SHP77 (cell line): ENCODE measurements at places on chromosomes 5 and 9.

- no peak for DNase-seq
Measured at GRCh38 chr9:34957492-34958410, at the start of gene PHF24. Gene PHF24, plus strand, starts transcription at chr9:34958285. Its CDS starts 13,014 bp downstream, at chr9:34971299.

DNA sequence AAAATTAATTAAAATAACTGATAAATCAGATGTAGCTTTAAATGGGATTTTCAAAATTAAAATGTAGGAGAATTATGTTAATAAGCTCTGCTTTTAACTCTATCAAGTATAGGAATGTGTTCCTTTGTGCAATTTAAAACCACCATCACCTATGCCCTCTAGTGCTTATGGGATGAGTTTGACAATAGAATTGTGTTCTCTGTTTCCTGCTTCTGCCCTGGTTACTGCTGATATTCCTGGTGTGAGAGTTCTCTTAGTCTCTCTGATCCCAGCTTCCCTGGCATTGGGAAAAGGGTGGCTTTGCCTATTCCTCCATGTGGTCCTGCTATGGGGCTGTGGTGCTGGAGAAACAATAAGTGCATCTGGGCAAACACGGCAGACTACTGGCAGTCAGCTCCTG is 8.1 kb downstream of the LRRTM2 start:
- DNase-seq, result no peak

DNA sequence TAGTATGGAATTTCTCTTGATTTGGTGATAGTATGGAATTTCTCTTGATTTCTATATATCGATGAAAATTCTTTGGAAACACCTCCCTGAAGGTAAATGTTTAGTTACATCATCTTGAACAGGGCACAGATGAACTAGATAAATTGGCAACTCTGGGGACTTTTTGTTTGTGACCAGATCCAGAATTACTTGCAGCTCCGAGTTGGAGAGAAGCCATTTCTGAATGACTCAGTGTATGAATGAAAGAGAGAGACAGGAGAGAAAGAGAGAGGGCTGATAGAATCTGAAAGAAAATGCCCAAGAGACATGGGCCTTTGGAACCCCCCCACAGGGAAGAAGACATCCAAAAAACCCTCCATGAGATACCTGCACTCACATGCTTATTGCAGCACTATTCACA is 14.1 kb downstream of the TNFSF15 start:
- no peak for DNase-seq

DNA sequence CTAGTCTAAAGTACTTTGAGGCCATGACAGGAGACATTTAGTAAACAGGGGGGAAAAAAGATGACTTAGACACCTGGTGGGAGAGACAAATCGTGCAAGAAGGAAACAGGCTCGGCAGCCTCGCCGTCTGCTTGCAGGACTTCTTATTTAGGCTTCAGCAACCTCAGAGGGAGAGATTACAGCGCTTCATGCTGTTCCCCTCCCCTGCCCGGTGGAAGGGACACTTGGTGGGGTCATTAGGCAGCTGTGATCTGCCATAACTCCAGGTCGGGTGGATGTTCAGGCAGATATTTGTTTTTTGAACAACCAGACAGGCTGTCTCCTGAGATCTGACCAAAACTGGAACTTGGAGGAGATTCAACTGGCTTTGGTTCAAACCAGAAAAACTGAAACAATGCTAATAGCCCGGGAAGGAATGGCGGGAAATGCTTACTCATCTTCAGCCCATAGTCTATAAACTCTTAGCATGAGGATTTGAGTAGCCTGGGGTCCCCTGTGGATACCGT is 38.1 kb upstream of the CD180 start:
- DNase-seq, result no peak

- no peak for DNase-seq
Measured at GRCh38 chr9:130499804-130500263, 55.1 kb downstream of the ASS1 start.
